ENCODE measurements at places on chromosomes 1 and 21. TPM values are rescaled to one million over a fixed set of nuclear protein-coding genes. Genes with fewer than 3 reads are reported as not detected.

SPSB1 gene
- 2.7 TPM for total RNA-seq

OPRD1 gene
- not detected for total RNA-seq

SYCP1 gene
- not detected for total RNA-seq

C4BPA gene
- total RNA-seq, result not detected

MAP1LC3C gene
- total RNA-seq, result not detected

LSM10 gene
- 34.4 TPM for total RNA-seq

GABPA gene
- total RNA-seq, result 28.3 TPM

RGS4 gene
- total RNA-seq, result not detected

BTBD8 gene
- total RNA-seq, result 2.8 TPM

ZZZ3 gene
- total RNA-seq, result 34.6 TPM

VASH2 gene
- total RNA-seq, result 0.15 TPM

PCP4 gene
- total RNA-seq, result not detected

TMEM61 gene
- total RNA-seq, result not detected

FCRL6 gene
- not detected for total RNA-seq

NCMAP gene
- total RNA-seq, result not detected

PGBD5 gene
- not detected for total RNA-seq

TMIGD3 gene
- not detected for total RNA-seq

LRRC7 gene
- not detected for total RNA-seq

UTS2 gene
- total RNA-seq, result not detected

NCF2 gene
- 12.9 TPM for total RNA-seq

RNF186 gene
- total RNA-seq, result not detected

TNFRSF4 gene
- 11.7 TPM for total RNA-seq

VHLL gene
- not detected for total RNA-seq

LIN28A gene
- not detected for total RNA-seq

KIF21B gene
- total RNA-seq, result 113 TPM

LCE1F gene
- total RNA-seq, result not detected

NAV1 gene
- total RNA-seq, result 2.5 TPM
